ENCODE measurements at places on chromosomes 1 and 21. TPM values are rescaled to one million over a fixed set of nuclear protein-coding genes. Genes with fewer than 3 reads are reported as not detected.

The HES4 gene
- 5.5 TPM for total RNA-seq

The SMIM1 gene
- 10.9 TPM for total RNA-seq

The LIN28A gene
- total RNA-seq, result not detected

The NMNAT1 gene
- 8.1 TPM for total RNA-seq

The PTGER3 gene
- total RNA-seq, result not detected

The LDLRAD1 gene
- total RNA-seq, result not detected

The S100A12 gene
- not detected for total RNA-seq

The GOLT1A gene
- total RNA-seq, result not detected

The BGLAP gene
- total RNA-seq, result not detected

All from bronchus fibroblast of lung (primary cell).